ENCODE measurements at places on chromosomes 1 and 21. TPM values are rescaled to one million over a fixed set of nuclear protein-coding genes. Genes with fewer than 3 reads are reported as not detected.

The ASAP3 gene
- total RNA-seq, result 14.5 TPM

The SUSD4 gene
- total RNA-seq, result not detected

The DUSP23 gene
- 29.5 TPM for total RNA-seq

The CFAP141 gene
- total RNA-seq, result not detected

The GFI1 gene
- 0.52 TPM for total RNA-seq

The C21orf91 gene
- total RNA-seq, result 5.7 TPM
